GM23248 (cell line): ENCODE measurements at places on chromosomes 16 and 17.

DNA sequence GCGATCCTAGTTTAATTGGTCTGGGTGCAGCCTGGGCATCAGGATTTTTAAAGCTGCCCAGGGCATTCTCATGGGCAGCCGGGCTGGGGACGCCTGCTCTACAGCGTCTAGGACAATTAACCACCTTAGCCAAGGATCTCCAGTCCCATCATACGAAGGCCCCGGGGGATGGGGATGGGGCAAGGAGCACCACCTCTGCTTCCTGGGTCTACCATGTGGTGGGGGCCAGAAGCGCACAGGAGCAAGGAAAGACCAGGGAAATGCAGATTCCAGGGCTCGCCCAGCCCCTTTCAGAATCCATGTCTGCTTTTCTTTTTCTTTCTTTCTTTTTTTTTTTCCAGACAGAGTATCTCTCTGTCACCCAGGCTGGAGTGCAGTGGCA lies 29.3 kb downstream of the TBC1D16 start:
- no peak for DNase-seq

- DNase-seq: no peak
Observed at GRCh38 chr16:85600530-85601271, 12.4 kb upstream of the GSE1 start.

GRCh38 chr17:77380395-77381184 lies 239.8 kb downstream of the SEC14L1 start:
- no peak for DNase-seq

- DNase-seq: peak; percentile 82
Observed at GRCh38 chr17:56111706-56112485, 41.4 kb upstream of the ANKFN1 start.

DNA sequence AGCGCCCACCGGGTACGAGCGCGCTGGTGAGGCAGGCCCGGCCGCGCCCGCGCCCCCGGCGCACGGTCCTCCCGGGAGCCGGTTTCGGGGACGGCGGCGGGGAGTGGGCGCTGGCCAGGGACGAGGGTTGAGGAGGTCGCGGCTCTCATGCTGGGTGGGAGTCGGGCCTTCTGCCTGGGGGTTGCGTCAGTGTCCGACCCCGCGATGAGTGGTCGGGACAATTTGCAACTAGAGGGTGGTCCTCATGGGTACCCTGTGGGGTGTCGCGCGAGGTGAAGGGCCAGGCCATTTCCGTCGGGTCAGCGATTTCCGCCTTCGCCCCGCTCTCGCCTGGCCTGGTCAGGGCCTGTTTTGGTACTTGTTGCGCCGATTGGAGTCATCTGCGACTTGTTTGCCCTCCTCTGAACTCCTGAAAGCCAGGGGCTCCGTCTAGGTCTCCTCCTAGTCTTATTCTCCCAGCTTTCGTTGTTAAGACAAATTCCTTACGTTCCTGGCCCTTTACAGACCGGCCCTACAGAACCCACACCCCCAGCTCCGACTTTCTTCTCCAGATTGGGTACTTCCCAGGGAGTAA lies 14.9 kb downstream of the NAA60 start:
- DNase-seq: peak; percentile 67

DNA sequence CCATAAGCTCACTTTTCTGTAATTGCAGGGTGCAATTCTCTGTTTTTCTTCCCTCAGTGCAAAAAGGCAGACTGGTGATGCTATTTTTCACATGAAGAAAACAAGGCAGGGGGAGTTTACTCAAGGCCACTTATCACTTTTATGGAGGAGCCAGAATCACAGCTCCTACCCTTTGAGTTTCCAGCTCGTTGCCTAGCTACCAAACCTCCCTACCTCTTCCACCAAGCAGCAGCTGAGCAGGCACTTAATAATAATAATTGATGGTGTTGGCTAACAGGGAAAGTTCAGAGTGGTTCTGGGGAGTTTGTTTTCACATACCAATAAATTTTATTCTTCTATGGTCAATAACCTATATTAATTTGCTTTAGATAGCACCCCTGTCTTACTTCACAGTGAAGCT lies 31.9 kb upstream of the MPHOSPH6 start:
- no peak for DNase-seq

- no peak for DNase-seq
Observed at GRCh38 chr16:26133416-26134093, 441.8 kb downstream of the HS3ST4 start.

DNA sequence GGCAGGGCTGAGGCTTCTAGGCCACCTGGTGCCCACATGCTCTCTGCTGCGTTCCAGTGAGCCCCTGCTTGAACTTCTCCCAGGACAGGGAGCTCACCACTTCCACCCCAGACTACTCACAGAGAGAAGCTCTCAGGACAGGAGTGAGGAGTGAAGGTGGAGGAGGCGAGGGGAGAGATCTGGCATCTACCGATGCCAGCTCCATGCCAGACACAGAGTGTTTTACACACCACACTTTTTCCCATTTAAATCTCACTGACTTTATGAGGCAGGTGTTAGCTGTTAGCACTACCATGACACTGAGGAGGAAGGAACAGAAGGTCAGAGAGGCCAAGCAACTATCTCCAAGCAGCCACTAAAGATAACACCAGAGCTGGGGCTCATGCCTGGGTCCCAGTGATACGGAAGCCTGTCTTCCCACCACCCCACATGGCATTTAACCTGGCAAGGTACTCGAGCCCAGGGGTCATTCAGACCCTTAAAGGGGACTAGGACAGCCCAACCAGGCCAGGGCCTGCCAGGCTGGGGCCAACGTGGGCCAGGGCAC lies 6.8 kb downstream of the FAM83G start:
- DNase-seq: no peak

DNA sequence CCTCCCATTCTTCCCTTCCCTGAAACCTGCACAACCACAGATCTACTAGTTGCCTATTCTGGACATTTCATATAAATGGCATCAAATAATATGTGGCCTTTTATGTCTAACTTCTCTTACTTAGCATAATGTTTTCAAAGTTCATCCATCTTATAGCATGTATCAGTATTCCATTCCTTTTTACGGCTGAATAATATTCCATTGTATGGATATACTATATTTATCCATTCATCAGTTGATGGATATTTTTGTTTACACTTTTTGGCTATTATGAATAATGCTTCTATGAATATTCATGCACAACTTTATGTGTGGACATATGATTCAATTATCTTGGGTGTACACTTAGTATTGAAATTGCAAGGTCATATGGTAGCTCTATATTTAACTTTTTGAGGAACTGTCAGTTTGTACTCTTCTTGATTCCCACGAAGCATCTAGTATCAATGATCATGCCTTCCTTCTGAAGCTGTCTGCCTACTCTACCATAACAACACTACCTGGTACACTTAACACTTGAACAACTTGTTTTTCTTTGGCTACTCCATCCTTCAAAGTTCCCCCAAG lies 12.7 kb upstream of the CHD3 start:
- no peak for DNase-seq

- peak; percentile 44 for DNase-seq
Observed at GRCh38 chr16:70685061-70685937, 554 bp downstream of the MTSS2 start.

DNA sequence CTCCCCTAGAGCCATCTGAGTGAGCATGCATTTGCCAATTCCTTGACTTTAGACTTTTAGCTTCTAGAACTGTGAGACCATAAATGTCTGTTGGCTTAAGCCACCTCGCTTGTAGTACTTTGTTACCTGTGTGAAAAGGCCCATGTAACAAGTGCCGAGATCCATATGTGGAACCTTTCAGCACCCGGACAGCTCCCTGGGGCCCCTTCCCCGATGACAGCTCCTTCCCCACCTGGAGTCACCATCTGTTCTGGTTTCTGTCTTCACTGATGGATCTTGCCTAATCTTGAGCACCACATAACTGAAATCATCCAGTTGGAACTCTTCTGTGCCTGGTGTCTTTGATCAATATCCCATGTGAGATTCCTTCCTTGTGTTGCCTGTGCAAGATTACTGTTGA lies 78.9 kb upstream of the EEF2KMT start:
- no peak for DNase-seq

- no peak for DNase-seq
Observed at GRCh38 chr16:30813821-30814189, 26.8 kb upstream of the ZNF629 start.

- DNase-seq: no peak
Observed at GRCh38 chr17:429589-429988, 77.0 kb upstream of the RPH3AL start.

DNA sequence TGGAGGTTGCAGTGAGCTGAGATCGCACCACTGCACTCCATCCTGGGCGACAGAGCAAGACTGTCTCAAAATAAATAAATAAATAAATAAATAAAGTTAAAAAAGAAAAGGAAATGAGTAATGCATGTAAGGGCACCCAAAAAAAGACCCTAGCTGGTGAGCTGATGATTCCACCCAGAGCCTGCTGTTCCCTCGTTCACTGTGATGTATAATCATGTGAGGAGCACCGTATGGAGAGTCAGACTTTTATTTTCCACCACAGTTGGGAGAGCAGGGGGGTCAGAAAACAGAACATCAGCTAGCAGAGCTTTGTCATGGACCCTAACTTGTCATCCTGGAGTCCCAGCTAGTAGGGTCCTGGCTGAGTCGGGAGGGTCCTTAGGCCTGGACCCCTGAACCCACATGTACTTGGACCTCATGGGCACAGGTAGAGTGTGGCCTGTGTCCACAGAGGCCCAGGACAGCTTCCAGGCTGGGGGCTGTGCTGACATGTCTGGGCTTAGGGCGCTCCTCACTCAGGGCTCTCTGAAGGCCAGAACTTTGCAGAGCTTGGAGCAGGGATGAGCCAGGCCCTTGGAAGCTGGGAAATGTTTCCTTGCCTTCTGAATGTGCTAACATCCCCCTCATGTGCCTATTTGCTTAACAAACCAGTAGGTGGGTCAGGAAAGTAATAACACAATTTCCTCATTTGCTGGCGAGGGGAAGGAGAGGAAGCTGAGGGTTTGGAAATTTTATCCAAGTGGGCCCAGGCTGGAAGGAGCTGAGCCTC lies 18.8 kb upstream of the LASP1NB start:
- DNase-seq: no peak

DNA sequence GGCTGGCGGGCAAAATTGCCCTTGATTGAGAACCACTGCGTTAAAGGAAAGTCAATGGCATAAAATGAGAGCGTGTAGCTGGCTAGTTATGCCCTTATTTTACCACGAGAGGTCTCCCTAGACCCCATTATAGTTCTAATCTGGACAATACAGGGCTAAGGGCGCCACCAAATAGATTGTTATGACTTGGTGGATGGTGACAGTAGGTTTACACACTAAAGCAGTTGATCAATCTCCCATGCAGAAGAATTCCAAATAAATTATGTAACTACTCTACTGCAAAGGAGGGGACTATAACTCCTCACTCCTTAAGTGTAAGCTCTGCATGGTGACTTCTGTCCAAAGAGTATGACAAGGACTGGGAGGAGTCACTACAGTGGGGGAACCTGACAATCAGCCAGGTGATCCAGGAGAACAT lies 20.4 kb upstream of the YPEL2 start:
- peak; percentile 74 for DNase-seq

DNA sequence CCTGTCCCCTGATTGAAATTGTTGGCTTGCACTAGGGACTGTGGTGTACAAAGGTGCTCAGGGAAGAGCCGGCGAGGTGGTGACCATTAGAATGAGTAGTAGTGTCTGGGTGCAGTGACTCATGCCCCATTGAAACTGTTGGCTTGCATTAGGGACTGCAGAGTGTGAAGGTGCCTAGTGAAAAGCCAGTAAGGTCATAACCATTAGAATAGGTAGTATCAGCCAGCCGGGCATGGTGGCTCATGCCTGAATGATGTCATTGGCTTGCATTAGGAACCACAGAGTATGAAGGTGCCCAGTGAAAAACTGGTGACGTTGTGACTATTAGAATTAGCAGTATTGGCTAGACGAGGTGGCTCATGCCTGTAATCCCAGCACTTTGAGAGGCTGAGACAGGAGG lies 78.9 kb downstream of the ABCC6 start:
- DNase-seq: peak; percentile 19

DNA sequence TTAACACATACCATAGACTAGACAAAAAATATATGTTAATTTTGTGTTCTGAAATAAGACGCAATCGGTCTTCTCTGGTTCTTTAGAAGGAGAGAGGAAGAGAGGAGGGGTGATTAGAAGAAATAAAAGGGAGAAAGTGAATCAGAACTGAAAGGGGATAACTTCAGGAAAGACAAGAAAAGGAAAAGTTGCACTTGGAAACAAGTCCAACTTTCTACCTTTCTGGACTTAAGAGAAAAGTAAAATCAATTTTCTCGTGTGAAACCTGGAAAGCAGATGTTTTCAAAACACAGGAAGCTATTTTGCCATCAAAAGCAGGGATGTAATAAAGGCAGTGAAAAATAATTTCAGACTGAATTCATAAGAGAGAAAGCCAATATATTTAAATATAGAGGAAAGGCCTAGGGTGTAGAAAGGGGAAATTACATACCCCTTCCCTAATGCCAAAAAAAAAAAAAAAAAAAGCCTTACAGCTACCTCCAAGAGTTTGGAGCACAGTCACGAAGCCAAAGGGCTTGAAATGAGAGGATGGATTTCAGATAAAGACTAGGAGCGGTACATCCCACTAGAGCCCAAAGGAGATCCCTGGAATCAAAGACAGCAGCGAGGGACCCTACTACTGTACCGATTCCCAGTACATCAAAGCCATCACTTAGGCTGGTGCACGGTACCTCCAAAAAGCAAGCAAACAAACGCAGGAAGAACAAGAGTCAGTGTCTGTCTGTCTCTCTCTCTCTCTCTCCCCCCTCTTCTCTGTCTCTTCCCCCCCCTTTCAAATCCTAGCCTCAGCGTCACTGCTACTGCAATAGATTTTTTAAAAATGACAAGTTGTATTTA lies 12.1 kb upstream of the ZFHX3 start:
- DNase-seq: no peak

GRCh38 chr17:8067806-8068205 lies 19.7 kb downstream of the ALOX12B start:
- no peak for DNase-seq

DNA sequence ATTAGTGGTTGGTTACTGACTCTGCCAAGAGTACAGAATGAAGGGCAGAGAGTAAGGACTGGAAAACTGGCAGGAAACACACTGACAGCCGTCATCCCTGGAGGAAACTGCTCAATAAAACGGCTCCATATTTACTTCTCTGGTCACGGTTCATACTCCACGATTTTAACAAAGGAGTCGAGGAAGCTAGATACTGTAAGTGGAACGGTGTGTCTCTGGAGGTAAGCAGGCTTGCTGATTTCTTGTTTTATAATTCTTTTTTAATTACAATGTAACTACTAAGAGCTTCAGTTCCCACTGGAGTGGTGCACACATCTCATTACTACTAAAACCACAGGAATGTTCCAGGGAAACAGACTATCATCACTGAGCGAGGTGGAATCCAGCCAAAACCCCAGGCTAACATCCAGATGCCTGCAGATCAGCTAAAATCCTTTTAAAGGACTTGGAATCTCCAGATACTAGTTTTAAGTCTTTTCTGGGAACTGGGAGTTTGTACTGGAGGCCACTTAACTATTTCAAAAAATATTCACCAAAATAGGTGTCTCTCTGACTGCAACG lies 17.8 kb downstream of the SERPINF1 start:
- peak; percentile 95 for DNase-seq

GRCh38 chr16:50308237-50308965 lies 42.0 kb downstream of the ADCY7 start:
- no peak for DNase-seq

GRCh38 chr17:79826841-79827578 lies 12.2 kb downstream of the CBX4 start:
- no peak for DNase-seq

- DNase-seq: no peak
Observed at GRCh38 chr17:56697190-56697589, 103.7 kb downstream of the NOG start.

- no peak for DNase-seq
Observed at GRCh38 chr17:58370309-58370708, 18.3 kb upstream of the SUPT4H1 start.
